ENCODE measurements at places on chromosomes 12 and 14.
A peak's percentile ranks its signal among the peaks of the same experiment; 100 is the strongest.

- DNase-seq, result no peak
These were observed 139.3 kb downstream of the PTPN11 start for GRCh38 chr12:112557951-112558630.

GRCh38 chr12:132396657-132397056 lies 67.3 kb upstream of the GALNT9 start:
- DNase-seq, result no peak

- DNase-seq, result peak; percentile 61
These were observed 22.9 kb downstream of the JKAMP start for GRCh38 chr14:59507063-59507751.

DNA sequence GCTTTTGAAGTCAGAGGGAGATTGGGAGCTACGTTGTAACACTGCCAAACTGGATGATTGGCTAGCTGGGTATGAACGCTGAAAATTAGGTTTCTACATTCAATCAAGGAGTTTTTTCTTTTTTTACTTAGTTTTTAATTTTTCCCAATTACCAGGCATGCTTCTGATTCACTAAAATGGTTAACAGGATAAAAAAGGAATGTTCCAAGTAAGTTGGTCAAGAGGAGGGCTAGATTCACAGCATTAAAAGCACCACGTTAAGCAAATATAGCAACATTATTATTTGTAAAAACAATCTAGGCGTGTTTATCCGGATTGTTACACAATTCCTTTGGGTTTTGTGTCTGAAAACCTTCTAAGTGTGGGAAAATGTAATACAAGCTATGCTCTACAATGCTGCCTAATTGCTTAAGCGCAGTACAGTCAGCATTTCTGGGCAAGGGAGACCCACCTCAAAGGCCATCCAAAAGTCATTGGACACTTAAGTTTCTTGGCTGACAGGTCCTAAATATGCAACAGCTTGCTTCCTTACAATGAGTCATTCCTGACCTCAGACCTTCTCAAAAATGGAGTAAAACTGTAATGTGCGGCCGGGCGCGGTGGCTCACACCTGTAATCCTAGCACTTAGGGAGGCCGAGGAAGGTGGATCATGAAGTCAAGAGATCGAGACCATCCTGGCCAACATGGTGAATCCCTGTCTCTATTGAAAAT lies 1.2 kb downstream of the RPLP0 start:
- DNase-seq, result no peak

DNA sequence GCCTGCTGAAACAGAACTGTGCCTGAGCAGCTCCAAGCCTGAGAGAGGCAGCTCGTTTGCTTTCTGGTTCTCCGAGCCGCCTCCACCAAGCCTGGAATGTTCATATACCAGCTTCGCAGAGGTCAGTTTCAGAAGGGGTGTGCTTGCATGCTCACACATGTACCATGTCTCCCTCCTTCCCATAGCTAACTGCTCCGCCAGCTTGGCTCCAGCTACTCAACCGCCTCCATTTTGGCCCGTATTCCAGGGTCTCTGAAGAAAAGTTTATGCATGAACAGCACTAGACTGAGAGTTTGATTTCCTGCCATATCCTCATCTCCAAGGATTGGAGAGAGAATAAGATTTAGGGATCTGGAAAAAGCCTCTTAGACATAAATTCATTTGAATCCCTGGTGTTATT lies 103.7 kb downstream of the SMOC1 start:
- DNase-seq, result no peak

DNA sequence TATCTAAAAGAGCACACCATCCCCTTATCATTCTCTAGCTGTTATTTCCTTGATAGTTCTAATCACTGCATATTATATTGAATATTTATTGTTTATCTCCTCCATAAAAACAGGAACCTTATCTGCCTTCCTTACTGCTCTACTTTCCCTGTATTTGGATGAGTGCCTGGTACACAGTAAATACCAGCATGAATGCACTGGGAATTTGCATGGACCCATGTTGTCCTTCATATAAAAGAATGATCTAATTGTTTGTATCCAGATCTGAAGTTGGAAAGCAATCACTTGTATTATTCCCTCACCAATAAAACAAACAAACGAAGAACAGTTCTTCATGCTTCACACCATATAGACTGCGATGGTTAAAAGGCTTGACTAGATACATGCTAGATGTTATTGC lies 15.3 kb upstream of the CNOT2 start:
- no peak for DNase-seq

- no peak for DNase-seq
These were observed 149.3 kb downstream of the RBM19 start for GRCh38 chr12:113816866-113817265.

- peak; percentile 29 for DNase-seq
These were observed 2.1 kb downstream of the CKAP4 start for GRCh38 chr12:106245767-106246166.

DNA sequence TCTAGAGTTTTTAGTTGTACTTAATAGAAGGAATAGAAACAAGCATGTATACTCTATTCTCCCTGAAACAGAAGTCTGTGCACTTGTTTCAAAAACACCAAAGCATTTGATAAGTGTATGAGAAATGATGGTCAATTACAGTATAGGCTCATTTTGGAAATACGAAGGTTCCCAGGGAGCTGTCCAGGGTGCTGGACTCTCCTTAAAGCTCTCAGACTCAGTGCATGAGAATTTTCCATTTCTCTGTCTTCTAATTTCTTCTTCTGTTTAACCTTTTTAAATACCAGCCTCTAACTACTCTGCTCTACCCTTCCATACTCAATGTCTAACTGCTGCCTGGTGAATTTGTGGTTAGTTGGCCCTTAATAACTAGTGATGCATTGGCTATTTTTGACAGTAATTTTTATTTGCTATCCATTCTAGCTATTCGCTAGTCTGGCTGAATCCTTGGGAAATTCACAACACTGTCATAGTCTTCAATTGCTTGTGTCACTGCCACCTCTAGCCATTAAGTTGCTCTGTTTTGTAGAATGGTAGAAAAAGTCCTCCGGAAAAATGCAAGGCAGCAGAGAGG lies 229.2 kb downstream of the NRXN3 start:
- DNase-seq, result no peak

- DNase-seq, result no peak
These were observed 221.3 kb downstream of the SLC6A15 start for GRCh38 chr12:84691266-84691665.

GRCh38 chr12:119229837-119230236 lies 51.1 kb downstream of the HSPB8 start:
- DNase-seq, result peak; percentile 20

Data from mucosa of gallbladder (tissue), 1 donor.